Mammary epithelial cell (primary cell): ENCODE measurements at places on chromosomes 4 and X. TPM values are rescaled to one million over a fixed set of nuclear protein-coding genes. Genes with fewer than 3 reads are reported as not detected.

The ALAS2 gene
- not detected for polyA plus RNA-seq

The GLRB gene
- polyA plus RNA-seq = 1.2 TPM

- DNase-seq = peak; percentile 41
Observed at GRCh38 chrX:24371391-24371972, 11.0 kb downstream of the SUPT20HL1 start.

DNA sequence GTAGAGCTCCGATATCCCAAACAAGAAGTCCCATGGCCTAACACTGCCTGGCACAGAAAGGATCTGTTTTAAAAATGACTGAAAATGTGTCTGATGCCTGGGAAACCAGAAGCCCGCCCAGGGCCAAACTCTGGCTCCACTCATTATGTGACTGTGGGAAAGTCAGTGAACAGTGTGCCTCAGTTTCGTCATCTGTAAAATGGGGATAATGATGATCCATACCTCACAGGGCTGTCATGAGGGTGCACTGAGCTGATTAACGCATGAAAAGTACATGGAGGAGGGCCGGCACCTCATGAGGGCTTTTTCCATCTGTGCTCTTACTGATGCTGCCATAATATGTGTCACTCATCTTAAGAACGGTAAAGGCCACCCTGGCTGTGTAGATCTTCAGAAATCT, 5.1 kb downstream of the SLC2A9 start:
- DNase-seq = no peak
